ENCODE measurements at places on chromosomes 2 and 18. TPM values are rescaled to one million over a fixed set of nuclear protein-coding genes. Genes with fewer than 3 reads are reported as not detected.
A peak's percentile ranks its signal among the peaks of the same experiment; 100 is the strongest.

GRCh38 chr2:182228741-182229140 lies 198.1 kb downstream of the PDE1A start:
- no peaks in the 10 kb centered on the region for H3K4me1 ChIP-seq
- DNase-seq: no peak
- no peak overlapping the region for H3K4me3 ChIP-seq
- no peaks in the 10 kb centered on the region for H3K27me3 ChIP-seq
- no peaks in the 10 kb centered on the region for H3K36me3 ChIP-seq
- H3K27ac ChIP-seq: no peak overlapping the region

GRCh38 chr2:230564805-230565779 lies 147.6 kb upstream of the CAB39 start:
- H3K36me3 ChIP-seq: no peaks in the 10 kb centered on the region
- no peaks in the 10 kb centered on the region for H3K27me3 ChIP-seq
- peaks cover 4% of the 10 kb centered on the region for H3K4me1 ChIP-seq

DNA sequence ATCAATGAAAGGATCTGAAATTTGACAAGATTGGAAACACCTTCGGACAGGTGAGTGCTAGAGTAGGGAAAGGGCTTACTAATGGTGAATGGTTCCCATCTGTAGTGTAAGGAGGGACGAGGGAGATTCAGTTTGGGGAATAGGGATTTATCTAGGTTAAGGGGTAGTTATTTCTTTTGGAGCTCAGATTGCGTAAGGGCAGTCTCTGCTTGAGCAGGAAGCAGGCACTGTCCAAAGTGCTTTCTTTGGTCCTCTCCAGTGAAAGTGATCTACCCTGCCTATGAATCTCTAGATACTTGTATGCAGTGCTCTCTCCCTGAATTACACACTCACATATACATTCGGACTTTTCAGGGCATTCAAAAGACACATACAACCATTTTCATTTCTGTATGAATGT lies 272.9 kb upstream of the FIGN start:
- no peaks in the 10 kb centered on the region for H3K36me3 ChIP-seq
- H3K4me1 ChIP-seq: no peaks in the 10 kb centered on the region
- no peak for DNase-seq
- no peak overlapping the region for H3K27ac ChIP-seq

DNA sequence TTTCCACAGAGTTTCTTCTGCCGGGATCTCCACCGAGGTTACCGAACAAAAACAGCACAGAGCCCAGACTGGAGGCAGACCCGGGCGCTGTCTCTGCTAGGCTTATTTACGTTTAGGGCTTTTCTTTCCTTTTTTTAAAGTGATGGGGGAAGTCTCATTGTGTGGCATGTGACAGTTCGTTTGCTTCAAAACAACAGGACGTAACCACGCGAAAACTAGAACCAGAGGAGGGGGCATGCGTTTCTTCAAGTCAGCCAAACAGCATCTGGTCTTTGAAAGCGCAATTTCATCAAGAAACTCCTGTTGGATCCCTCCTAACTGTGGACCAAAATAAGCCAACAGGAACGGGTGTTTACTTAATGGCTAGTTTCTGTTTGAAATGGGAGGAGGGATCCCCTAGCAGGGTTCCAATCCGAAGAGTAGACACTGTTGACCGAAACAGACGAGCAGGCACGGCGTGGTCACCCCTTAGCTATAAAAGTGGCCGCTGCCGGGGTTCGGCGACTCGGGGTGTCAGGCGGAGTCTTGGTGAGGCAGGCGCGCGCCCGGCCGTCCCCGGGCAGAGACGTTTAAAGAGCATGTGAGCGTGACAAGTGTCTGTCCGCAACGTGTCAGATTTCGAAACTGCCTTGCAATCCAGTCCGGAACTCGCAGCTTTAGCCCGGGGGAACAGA lies 997 bp upstream of the TGIF1 start:
- peaks cover 30% of the 10 kb centered on the region for H3K4me1 ChIP-seq
- peak overlapping the region; percentile 96 for H3K4me3 ChIP-seq
- no peaks in the 10 kb centered on the region for H3K36me3 ChIP-seq
- no peaks in the 10 kb centered on the region for H3K27me3 ChIP-seq

DNA sequence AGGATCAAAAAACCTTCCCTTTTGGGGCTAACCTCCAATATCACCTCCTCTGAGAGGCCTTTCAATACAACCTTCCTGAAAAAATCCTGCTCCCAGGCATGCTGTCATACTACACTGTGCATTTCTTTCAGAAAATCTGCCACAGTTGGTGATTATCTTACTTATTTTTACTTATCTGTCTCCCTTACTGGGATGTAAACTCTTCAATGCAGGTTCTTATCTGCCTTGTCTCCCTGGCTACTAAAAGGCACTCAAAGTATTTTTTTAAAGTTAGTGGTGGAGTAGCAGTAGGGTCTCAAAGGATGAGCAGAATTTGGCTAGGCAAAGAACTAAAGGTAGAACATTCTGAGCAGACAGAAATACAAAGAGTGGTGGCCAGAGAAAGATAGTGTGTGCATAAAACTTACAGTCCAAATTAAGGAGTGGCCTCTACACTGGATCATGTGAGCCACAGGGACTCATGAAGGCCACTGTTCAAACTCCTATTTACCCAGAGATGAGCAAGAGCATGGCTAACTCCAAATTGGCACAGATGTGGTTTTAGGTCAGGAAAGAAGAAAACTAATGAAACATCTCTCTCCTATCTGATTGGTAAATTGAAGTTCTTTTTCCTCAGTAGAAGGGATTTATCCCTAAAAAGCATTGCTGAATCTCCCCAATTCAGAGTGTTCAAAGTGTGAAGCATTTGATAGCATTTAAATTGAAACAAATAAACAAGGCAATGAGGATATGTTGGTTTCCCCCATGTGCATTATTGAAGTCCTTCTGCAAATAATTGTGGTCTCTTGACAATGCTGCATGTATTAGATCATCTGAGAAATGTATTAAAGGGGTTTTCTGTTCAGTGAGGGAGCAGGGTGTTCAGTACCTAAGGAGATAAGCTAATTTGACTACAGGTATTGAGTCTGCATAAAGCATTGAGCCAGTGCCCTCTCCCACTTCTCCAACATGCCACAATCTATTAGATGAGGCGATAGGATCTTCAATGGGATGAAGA lies 285.5 kb downstream of the MREG start:
- no peak overlapping the region for H3K27ac ChIP-seq
- peaks cover 4% of the 10 kb centered on the region for H3K4me1 ChIP-seq
- DNase-seq: no peak

- no peak overlapping the region for H3K4me3 ChIP-seq
- no peak for DNase-seq
- H3K4me1 ChIP-seq: peaks cover 2% of the 10 kb centered on the region
Measured at GRCh38 chr2:225600865-225601264, 201.4 kb downstream of the NYAP2 start.

GRCh38 chr2:34936089-34936488 lies 1337.0 kb upstream of the FAM98A start:
- H3K27me3 ChIP-seq: no peaks in the 10 kb centered on the region
- no peaks in the 10 kb centered on the region for H3K36me3 ChIP-seq
- no peak for DNase-seq
- H3K27ac ChIP-seq: no peak overlapping the region
- H3K4me3 ChIP-seq: no peak overlapping the region

The EMILIN2 gene
- total RNA-seq: 9.9 TPM

The SERPINB13 gene
- not detected for total RNA-seq

Measured in T-helper 17 cell (primary cell).